NCI-H526 (cell line): ENCODE measurements at places on chromosomes 16 and 17.

DNA sequence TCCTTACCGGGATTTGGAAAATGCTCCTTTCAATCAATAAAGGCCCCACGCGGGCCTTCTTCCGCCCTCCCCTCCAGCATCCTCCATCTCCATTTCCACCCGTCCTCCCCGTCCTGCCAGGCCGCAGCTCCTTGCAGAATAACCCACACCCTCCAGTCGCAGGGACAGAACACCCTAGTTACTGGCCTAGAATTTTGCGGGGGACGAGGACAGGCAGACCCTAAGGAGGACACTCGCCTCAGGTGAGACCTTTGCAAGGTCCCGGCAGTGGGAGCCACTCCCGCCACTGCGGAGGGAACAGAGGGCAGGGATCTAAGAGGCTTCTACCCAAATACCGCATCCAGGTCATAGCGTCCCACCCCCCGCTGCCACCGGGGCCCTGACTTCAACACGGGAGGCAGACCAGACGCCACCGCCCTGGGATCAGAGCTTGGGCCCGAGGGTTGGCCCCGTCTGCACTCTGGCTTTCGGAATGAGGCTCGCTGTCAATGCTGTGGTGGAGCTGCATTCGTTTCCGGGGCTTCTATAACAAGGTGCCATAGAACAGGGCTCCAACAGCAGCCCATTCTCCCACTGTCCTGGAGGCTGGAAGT is 26.8 kb downstream of the SLC25A10 start:
- DNase-seq, result no peak

DNA sequence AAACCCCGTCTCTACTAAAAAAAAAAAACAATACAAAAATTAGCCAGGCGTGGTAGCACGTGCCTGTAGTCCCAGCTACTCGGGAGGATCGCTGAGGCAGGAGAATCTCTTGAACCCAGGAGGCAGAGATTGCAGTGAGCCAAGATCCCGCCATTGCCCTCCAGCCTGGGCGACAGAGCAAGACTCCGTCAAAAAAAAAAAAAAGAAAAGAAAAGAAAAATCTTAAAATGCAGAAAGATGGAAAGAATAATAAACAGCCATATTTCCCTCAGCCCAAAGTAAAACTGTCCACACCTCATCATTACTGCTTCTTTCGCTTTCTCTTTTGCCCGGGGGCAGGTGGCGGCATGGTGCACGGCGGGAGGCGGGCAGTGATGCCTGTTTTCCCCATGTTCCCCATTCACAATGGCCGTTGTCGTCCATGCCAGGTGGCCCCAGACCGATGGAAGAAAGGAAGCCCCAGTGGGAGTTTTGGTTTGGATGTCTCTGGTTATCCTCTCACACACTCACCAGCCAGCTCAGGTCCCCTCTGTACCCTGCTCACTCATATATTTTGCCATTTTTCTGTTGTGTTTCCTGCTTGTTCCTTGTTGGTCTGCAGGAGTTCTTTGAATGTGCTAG is 37.0 kb upstream of the PEMT start:
- no peak for DNase-seq

DNA sequence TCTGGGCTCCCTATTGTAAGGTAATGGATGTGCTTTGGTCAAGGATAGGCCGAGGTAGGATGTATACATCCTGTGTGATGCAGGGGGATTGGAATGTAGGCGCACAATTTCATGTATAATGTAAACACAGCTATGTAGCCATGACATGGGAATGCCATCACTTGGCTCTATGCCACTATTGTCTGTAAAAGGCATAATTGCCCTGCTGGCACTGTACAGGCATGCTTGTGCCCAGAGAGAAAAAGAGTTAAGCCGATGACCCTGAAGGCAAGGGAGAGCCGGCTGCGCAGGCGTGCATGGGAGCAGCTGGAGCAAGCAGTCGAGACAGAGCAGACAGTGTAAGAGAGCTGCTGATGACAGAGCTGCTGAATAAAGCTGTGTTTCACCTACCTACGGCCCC is 212.5 kb upstream of the CPHXL start:
- no peak for DNase-seq

GRCh38 chr16:2058872-2059271 is 11.1 kb downstream of the TSC2 start:
- no peak for DNase-seq

- DNase-seq, result peak; percentile 79
Measured at GRCh38 chr16:87855852-87856715, 13.2 kb downstream of the SLC7A5 start.

DNA sequence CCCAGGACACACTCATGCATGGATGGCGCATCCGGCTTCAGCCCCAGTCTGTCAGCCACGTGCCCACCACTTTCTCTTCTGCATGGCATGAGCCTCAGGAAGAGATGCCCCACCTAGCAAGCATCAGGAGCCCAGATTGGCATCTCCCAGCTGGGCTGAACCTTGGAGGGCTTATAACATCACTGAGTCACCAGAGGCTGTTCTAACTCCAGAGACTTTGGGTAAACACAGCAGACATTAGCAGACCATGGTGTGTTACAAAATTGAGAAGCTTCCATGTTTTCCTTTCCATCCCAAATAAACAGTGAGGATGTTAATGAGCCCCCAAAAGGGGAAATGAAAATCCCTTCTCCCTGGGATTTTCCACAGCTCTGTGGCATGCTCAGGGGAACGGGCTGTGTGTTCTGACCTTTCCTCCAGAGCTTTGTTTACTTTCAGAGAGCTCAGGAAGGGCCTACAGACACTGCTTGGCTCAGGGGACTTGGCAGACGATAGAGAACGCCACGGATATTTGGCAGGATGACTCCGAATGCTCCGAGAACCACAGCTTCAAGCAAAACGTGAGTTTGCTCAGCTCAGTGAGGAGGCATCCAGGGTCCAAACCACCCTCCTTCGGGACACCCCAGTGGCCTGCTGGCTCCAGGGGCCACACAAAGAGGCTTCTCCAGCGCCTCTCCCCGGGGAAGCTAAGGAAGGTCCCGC is 16.5 kb downstream of the GLP2R start:
- no peak for DNase-seq

DNA sequence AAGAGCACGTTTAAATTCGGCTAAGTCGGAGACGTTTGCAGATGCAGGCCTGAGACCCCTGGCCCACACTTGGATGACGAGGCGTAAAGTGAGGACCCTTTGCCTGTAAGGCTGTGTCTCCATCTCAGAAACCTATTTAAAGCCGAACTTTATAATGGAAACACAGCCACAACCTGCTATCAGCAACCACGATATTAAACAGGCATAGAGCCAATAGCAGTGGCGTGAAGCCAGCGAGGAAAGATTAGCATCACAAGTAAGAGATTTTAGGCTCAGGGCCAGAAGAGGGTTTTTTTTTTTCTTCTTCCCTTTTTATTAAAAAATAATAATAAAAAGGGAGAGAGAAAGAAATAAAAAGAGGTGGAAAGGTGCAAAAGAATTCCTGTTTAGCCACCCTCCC is 111.3 kb upstream of the NOL11 start:
- no peak for DNase-seq

DNA sequence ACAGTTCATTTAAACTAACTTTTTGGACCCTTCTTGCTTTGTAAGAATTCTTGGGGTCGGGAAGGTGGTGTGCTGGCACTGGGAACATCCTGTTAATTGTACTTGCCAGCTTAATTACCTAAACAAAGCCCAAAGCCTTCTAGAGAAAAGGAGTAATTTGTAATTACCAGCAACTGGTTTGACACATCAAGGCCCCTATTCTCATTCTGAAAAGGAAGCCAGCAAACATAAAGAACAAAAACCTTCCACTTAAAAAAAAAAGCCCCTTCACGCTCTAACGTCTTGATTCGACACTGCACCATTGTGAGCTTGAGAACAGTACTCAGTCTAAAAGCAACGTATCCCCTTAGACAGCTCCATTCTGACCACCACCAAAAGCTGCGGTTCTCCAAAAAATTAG is 74.7 kb upstream of the RPH3AL start:
- DNase-seq, result no peak

GRCh38 chr16:69717066-69717465 is 9.3 kb downstream of the NQO1 start:
- DNase-seq, result no peak
